ENCODE measurements at places on chromosomes 1 and 21. TPM values are rescaled to one million over a fixed set of nuclear protein-coding genes. Genes with fewer than 3 reads are reported as not detected.

DNA sequence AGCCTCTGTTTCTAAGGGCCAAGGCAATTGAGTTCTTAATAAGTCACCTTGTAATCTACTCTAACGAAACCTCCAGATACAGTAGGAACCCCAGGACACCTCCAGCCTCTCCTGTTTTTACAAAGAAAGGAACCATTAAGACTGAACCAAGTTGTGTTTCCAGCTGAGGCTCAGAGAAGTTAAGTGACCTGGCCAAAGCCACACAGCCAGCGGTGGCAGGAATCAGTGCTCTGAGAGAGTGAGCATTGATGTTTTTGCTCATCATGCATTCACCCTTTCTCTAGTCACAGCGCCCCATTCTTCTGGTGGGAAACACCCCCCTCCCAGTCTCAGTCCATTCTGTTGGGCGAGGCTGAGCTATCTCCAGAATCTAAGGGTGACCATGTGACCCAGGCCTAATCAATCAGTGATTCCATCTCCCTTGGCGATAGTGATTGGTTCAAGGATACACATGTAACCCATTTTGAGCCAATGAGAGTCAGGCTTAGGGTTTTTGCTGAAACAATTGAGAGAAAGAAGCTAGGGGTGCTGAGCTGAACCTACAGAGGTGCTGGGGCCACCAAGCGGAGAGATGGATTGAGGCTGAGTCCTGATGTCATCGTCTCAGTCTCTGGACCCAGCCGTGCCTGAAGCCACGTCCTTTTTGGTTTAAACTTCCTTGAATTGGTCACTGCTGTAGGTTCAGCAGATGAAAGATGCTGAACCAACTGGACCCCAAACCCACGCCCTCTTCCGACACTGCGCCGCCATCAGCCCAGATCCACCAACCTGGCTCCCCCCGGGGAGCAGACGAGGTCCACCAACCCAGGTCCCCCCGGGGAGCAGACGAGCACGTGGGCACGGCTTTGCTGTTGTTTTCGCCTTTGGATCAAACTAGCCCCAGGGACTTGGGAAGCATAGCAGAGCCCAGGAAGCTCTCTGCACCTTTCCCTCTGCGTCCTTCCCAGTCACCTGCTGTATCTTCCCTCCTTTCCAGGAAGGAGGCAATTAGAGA lies 28.0 kb upstream of the RERE start:
- DNase-seq = no peak

The MMP23B gene
- 5.5 TPM for polyA plus RNA-seq

GRCh38 chr1:219171192-219171935 lies 2.3 kb upstream of the LYPLAL1 start:
- no peak for DNase-seq

DNA sequence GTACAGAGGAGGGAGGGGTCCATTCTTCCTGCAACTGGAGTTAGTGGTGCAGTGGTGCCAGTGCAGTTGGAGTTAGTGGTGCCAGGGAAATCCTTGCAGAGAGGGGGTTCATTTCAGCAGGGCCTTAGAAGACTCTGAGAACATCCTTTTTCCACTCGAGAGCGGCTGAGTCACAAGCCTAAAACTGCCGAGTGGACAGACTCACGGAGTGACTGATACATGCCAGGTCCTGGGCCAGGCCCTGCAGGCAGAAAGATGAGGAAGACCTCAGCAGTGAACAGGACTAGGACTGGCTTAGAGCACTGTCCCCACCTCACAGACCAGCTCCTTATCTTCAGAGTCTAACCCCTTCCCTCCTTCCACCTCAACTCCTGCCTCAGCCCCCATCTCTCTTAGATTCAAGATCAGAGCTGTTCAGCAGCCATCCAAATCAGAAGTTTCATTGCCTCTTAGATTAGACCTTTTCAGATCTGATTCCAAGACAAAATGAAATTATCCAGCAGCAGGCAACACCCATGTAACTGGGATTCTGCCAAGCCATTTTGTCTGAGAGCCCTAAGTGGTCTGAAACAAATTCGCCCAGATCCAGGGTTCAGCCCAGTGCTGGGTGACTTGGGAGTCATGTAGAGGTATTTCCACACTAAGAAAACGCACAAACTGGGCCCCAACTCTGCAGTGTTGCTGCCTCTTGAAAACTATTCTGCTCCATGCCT lies 12.7 kb upstream of the IKBKE start:
- DNase-seq = no peak

DNA sequence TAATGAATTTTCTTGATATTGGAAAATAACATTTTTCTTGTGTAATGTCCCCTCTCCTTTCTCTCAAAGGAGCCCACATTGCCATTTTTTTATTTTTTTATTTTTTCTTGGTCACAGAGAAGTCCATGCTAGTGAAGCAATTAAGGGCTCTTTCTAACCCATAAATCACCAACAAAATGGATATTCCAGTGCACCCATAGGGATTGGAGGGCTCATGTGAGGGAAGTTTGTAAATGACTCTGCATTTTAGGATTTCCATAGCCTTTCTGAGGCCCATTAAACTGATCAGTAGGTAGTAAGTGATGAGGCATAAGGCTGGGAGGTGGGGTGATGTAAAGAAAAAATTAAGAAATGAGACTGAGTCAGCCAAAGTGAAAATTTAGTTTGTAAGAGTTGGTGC lies 55.9 kb upstream of the JAK1 start:
- no peak for DNase-seq

DNA sequence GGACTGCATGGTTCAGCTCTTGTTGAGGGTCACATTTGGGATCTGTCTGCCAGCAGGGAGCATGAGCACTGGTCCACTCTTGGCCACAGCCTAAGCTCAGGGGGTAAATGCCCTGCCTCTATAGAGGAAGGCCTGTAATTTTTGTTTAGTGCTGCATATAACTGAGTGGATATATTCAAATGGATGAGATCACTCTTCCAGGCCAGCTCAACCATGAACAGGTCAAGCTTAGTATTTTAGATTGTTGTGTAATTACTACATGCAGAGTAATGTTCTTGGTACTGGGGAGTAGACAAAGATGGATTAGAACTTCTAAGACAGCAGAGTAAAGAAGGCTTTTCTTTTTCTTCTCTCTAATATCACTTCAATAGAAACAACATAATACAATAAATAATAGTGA lies 376.9 kb downstream of the GPATCH2 start:
- DNase-seq = no peak

- DNase-seq = no peak
Measured at GRCh38 chr1:155981266-155982088, 3.1 kb upstream of the ARHGEF2 start.

The ZFP69B gene
- 0.92 TPM for polyA plus RNA-seq

DNA sequence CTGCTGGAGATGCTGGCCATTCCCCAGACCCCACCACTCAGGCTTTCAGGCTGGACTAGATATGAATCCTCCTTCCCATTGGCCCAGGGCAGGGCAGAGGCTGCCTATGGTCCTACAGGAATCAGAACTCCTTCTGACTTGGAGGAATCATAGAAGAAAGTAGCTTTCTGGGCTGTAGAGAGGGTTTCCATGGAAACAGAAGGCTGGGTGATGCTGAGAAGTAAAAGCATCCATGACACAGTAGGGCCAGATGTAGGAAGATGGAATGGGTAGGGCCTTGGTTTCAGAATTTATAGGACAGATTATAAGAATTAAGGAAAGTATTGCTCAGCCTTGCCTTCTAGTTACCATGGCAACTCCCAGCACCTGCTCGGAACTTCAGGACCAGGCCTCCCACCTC lies 9.0 kb downstream of the NT5C1A start:
- no peak for DNase-seq

The FLG2 gene
- polyA plus RNA-seq = 0.15 TPM

The CD84 gene
- polyA plus RNA-seq = 0.75 TPM

DNA sequence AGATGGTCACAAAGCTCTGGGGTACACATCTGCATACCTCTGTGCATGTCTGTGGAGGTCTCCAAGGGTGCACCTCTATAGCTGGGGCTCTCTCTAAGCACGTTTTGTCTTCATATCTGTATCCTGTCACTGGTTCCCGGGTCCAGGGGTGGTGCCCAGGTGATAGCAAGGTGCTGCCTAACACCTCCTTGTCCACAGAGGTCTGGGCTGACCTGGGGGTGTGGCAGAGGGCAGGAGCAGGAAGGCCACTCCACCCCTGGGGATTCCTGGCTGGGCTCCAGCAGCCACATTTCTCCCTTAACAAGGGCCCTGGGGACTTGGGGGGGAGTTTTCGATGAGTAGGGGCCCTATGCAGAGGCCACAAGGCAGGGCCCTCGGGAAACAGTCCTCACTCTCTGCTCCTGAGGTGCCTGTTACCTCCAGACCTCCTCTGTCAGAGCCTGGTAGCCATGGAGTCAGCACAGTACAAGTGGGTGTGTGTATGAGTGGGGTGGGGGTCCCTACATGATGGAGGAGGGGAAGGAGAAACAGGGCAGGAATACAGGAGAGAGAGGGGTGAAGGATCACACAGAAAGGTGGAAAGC lies 7.0 kb upstream of the CDCP2 start:
- DNase-seq = no peak

DNA sequence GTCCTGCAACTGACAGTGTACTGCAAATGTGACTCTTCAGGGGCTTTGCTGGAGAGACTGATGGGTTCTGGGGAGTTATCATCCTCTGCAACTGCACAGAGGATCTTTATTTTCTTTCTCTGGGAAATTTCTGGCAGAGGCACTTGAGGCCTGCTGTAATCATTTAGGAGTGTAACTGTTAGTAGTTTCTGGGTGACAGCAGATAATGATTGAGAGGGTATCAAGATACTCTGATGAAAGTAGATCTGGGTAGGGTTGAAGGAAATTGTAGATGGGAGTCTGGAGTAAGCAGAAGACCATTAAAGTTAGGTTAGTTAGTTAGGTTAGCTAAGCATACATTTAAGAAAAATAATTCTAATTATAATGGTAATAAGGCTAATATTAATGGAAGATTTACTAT lies 11.0 kb upstream of the DDR2 start:
- DNase-seq = no peak

DNA sequence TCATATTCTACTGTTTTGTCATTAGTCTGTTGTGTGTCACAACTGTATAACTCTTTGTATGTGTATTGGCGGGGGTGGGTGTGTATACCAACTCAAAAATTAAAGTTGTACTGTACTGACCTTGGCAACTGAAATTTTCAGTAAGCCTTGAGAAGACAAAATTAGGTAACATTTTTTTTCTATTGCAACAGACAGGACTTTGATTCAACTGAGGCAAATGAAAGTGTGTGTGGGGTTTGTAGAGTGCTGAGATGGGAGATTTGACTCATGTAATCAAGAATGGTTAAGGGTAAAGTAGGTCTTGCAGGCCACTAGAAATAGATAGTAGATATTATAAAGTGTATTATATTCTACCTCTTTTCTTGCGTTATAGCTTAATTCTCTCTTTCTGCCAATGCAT lies 14.6 kb upstream of the B3GALT2 start:
- DNase-seq = no peak

- no peak for DNase-seq
Measured at GRCh38 chr1:246367041-246367440, 140.0 kb downstream of the SMYD3 start.

The AUNIP gene
- polyA plus RNA-seq = 0.68 TPM

The FALEC gene
- 0.93 TPM for polyA plus RNA-seq

DNA sequence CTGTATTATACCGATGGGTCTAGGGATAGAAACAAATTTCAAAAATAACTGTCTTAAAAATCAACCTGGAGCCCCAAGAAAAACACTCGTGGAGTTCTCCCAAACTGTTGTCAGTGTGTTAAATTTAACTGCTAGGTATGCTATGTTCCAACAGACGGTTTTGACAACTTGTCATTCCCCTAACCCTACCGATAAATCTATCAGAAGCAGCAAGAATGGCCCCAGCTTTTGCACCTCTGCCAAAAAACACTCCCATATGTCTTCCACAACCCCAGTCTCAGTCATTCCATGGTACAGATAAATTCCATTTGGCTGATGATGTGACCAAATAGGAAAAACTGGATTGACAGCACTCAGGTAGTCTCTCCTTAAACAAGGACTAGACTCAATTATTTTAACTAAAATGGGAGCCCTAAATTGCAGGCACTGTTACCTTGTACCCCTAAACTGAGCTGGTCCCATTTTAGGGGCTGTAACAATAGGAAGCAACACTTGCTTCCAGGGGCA lies 4.9 kb downstream of the UCHL5 start:
- no peak for DNase-seq

The IL19 gene
- not detected for polyA plus RNA-seq

DNA sequence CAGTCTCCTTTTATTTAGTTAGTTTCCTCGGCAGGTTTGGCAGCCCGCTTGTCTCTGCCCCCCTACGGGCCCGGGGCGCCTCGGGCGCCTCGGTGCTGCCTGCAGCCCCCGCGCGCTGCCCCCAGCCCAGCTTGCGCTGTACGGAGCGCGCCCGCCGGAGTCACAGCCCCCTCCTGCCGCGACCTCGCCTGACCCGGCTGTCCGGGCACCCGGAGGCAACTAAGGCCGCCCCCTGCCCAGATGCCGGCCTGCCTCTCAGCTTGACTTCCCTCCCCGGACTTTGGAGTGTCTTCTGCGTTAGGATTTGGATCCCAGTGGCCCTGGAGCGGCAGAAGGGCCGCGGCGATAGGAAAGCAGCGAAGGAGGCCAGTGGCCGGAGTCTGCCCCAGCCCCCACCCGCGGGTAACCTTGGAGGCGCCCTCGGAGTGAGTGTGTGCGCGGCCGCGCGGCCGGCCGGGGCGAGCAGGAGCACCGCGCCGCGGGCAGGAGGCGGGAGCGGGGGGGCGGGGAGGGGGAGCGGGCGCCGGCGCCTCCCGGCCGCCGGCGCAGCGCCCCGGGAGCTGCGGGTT lies 7.6 kb downstream of the CDKN2C start:
- DNase-seq = peak; percentile 64

The KRTAP6-2 gene
- not detected for polyA plus RNA-seq

- no peak for DNase-seq
Measured at GRCh38 chr21:34313116-34313515, 50.7 kb upstream of the KCNE2 start.

DNA sequence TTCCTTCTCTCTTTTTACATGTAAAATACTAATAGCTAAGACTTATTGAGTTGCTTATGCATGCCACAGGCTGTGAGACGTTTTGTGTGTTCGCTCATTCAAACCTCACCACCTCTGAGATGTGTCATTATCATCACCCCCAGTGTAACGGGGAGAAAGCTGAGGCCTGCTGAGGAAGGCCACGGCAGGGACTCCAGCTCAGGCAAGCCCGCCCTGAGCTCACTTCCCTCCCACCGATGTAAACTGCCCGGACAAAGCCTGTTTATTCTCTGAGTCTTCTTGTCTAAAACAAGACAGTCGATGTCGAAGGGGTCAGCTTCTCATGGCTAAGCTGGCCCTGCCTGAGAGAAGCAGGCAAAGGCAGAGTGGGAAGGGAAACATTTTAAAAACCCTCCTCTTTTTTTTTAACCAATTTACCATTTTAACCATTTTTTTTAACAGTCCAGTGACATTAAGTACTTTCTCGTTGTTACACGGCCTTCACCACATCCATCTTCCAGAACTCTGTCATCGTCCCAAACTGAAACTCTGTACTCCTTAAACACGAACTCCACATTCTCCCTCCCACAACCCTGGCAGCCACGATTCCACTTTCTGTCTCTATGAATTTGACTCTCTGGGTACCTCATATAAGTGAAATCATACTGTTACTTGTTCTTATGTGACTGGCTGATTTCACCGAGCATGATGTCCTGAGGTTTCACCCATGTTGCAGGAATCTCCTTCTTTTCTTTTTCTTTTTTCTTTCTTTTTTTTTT lies 204.8 kb upstream of the GALNT2 start:
- peak; percentile 60 for DNase-seq

The SNX7 gene
- 27.0 TPM for polyA plus RNA-seq

GRCh38 chr1:91569411-91570119 lies 68.9 kb downstream of the CDC7 start:
- peak; percentile 40 for DNase-seq

The CLSTN1 gene
- 18.9 TPM for polyA plus RNA-seq
